ENCODE measurements at places on chromosomes 4 and X.

- no peak for DNase-seq
These were observed 12.3 kb downstream of the CLDN2 start for GRCh38 chrX:106932492-106932923.

- DNase-seq: no peak
These were observed 358.4 kb upstream of the CXorf51B start for GRCh38 chrX:146451136-146451535.

GRCh38 chrX:120365968-120366367 is 4.1 kb downstream of the ATP1B4 start:
- DNase-seq: no peak

DNA sequence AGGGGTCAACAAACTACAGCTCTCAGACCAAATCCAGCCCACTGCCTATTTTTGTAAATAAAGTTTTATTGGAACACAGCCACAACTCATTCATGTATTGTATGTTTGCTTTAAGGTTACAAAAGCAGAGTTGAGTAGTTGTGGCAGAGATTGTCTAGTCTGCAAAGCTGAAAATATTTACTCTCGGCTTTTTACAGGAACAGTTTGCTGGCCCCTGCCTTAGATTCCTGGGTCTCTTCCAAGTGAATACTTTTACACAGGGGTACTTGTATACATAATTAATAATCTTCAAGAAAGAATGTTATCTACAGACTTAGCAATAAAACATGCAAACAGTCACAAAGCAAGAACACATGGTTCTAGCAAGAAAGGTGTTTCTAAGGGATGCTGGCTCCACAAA is 154.2 kb downstream of the AMELX start:
- no peak for DNase-seq

- no peak for DNase-seq
These were observed 254.9 kb upstream of the GATB start for GRCh38 chr4:152015597-152016302.

- DNase-seq: no peak
These were observed 8.3 kb downstream of the RNF128 start for GRCh38 chrX:106734827-106735226.

- no peak for DNase-seq
These were observed 3.2 kb downstream of the CABS1 start for GRCh38 chr4:70337886-70338420.

DNA sequence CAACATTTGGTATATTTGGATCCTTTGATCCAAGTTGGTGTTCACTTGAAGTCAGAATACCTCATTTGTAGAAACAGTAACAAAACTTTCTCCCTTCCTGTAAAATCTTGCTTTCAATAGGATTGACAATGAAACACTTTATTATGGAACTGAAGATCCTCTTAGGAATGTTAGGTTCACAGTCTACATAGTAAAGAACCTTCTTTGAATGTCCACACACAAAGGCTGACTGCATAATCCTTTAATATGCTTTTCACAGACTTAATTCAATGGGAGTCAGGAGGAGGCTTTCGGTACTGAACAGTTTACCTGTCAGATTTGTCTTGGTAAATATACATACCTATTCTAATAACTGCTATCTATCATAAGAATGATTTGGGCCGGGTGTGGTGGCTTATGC is 188.5 kb downstream of the SPRY1 start:
- DNase-seq: no peak

DNA sequence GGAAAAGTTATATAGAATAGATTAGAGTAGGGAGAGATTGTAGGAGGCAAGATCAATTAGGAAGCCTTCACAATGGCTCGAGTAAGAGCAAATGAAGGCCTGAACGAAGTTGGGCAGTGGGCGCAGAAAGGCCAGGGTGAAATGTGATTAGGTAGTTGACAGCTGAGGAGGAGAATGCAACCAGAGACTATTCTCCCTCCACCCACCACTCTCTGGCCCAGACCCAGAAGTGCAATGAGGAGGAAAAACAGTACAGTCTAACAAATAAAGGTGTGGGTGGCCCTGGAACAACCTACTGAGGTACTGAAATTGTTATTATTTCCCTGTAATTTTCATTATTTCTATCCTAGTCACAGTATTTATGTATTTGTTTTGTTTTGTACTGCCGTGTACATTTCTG is 176.7 kb downstream of the SLC39A8 start:
- DNase-seq: no peak

GRCh38 chr4:176735300-176735699 is 57.4 kb downstream of the VEGFC start:
- DNase-seq: no peak

- DNase-seq: no peak
These were observed 68.8 kb downstream of the EVC2 start for GRCh38 chr4:5639556-5639955.

GRCh38 chrX:37922928-37923327 is 75.6 kb upstream of the DYNLT3 start:
- DNase-seq: no peak

DNA sequence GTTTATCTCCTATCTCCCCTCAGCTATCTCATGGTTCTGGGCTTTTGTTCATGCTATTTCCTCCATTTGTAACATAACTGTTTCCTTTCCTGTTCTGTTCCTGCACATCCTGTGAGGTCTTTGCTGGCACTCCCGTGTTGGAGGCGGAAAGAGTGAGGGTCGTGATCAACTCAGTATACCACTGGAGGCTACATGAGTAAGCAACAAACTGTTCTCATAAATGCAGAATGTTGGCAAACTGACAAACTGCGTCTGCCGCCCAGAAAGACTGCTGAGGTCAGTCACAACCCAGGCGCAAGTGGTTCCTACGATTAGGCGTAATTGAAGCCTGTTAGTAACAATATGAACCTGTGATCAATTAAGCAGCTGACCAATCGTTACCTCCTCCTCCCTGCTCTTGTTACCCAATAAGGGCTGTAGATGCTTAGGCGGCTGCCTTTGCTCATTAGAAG is 48.8 kb downstream of the C4orf33 start:
- no peak for DNase-seq

DNA sequence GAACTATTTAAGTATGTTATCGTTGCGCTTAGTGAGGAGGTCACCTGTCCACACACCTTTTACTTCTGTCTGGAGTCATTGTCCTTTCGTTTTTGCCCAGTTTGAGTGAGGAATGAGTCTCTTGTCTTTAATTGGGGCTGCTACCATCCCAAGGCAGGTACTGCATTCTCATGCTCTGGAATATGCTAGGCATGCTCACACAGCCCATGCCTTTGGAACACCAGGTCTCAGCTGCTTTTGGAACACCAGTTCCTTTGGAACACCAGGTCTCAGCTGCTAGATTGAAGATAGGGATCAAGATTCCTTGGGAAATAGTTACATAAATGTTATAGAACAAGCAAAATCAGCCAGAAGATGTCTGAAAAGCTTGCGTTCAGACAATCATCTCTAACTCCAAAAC is 73.1 kb downstream of the AREG start:
- DNase-seq: no peak

- DNase-seq: no peak
These were observed 1197.9 kb downstream of the TECRL start for GRCh38 chr4:63211375-63211774.

- DNase-seq: no peak
These were observed 299.1 kb downstream of the ARHGAP24 start for GRCh38 chr4:85774000-85774399.

DNA sequence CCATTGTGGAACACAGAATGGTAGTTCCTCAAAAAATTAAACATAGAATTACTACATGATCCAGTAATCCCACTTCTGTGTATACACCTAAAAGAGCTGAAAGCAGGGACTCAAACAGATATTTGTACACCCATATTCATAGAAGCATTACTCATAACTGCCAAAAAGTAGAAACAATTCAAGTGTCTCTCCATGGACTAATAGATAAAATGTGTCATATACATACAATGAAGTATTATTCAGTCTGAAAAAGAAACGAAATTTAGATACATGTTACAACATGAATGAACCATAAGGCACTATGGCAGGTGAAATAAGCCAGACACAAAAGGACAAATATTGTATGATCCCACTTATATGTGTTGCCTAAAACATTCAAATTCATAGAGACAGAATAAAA is 145.1 kb downstream of the ANTXR2 start:
- DNase-seq: no peak

DNA sequence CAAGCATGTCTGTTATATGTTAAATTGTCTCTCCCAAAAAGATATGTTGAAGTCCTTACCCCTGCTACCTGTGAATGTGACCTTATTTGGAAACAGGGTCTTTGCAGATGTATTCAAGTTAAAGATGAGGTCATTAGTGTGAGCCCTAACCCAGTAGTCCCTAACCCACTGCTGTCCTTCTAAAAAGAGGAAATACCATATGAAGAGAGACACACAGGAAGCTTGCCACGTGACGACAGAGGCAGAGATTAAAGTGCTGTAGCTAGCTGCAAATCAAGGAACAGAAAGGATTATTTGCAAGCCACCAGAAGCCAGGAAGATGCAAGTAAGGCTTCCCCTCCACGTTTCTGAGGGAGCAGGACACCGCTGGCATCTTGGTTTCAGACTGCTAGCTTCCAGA is 150.1 kb downstream of the HNRNPD start:
- no peak for DNase-seq

DNA sequence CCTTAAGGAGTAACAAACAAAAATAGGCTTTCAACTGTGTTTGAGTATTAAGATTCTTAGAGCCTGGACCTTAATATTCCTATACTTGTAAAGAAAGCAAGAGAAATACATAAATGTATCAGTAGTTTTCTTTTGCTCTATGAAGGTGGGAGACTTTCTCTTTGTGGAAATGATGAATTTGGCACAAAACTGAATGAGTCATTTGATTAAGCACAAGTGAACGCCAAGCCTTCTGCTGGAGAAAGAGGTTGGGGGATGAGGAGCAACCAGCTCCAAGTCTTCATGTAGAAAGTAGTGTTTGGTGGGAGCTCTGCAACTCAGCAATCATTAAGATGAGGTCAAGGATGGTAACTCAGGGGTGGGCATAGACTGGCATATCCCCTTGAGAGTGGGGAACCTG is 49.6 kb downstream of the MEPE start:
- DNase-seq: no peak

GRCh38 chr4:74018771-74019170 is 19.7 kb downstream of the CXCL3 start:
- peak; percentile 29 for DNase-seq

DNA sequence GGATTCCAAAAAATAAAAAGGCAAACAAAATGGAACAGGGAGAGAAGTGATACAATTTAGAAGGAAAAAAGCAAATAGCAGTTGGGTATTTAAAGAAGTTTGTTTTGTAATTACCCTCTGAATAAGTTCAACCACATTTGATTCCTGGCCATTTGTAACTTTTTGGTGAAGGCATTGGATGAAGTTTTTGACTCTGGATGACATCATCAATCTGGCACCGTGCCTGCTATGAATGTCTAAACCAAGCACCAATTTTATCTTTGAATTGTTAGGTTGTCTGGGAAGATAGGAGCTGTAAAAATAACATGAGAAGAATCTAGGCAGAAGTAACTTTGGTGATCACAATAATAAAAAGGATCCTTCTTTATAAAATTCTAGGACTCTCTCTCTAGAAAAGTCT is 29.5 kb downstream of the TMPRSS11A start:
- no peak for DNase-seq

DNA sequence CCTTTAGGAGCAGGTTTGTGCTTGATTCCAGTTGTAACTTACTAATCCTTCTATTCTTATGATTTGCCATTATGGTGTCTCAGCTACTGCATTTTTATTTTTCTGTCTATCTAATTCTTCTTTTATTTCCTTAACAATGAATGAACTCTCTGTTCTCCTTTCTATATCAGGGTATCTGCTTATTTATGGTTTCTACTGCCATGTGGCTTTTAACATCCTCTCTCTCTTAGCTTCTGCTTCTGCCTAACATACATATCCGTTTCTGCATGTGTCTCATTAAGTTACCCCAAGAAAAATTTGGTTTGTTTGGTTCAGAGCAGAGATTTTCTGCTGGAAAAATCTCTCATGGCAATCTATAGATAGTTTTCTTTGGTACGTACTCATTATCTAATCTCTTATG is 614.4 kb downstream of the RPA4 start:
- DNase-seq: no peak

GRCh38 chr4:2576290-2576689 is 39.8 kb downstream of the FAM193A start:
- DNase-seq: no peak

DNA sequence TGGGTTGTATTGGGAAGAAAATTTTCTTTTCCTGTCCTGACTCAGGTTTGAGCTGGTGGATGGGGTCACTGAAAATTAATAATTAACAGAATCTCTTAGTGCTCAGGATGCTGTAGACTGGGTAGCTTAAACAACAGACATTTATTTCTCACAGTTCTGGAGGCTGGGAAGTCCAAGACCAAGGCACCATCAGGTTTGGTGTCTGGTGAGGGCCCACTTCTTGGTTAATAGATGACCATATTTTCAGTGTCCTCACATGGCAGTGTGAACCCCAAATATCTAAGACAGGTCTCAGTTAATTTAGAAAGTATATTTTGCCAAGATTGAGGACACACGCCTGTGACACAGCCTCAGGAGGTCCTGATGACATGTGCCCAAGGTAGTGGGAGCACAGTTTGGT is 31.1 kb downstream of the HERC6 start:
- DNase-seq: no peak

DNA sequence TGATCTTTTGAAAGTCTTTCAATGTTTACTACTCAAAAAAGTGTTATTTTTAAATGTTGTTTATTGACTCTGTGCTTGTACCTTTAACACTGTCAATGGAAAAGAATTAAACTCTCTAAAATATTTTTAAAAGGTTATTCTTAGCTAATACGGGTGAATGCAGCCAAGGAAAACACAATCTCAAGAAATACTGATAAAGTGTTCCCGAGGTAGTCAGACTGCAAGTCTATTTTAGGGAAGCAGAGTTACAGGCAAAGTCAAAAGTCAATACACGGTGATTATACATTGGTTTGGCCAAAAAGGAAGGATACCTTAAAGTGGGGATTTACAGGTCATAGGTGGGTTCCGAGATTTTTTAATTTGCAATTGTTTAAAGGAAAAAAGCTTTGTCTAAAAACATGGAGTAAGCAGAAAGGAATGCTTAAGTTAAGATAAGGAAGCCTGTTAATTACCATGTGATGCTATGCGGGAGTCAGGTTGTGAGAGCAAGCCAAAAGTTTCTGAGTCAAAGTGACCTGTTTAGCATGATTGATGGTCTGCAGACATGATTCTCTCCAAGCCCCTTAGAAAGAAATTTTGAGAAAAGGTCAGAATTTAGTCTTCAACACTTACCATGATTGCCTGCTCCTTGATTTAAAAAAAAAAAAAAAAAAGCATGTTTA is 288.4 kb downstream of the KLHL4 start:
- no peak for DNase-seq

GRCh38 chr4:89174784-89175183 is 63.5 kb downstream of the TIGD2 start:
- no peak for DNase-seq

GRCh38 chrX:68114573-68115129 is 318.6 kb downstream of the OPHN1 start:
- no peak for DNase-seq

DNA sequence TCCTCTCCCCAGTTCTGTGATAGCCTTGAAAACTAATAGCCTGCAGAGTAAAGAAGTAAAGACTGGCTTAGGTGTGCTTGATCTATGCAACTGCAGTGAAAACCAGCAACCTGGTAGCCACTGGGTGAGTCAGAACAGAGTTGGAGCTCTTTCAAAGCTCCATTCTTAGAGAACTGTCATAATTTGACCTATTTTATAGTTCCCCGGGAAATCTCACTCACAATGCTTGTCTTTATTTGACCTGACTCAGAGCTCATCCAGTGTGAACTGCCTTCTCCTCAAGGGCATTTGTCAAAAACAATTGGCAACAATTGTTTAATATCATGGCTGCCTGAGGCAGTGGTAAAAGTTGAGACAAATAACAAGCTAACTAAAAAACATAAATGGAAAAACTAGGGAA is 213.0 kb upstream of the NHS start:
- DNase-seq: no peak

GRCh38 chr4:150950657-150951288 is 64.3 kb downstream of the LRBA start:
- DNase-seq: no peak
